ENCODE measurements at places on chromosomes 1 and 21.

DNA sequence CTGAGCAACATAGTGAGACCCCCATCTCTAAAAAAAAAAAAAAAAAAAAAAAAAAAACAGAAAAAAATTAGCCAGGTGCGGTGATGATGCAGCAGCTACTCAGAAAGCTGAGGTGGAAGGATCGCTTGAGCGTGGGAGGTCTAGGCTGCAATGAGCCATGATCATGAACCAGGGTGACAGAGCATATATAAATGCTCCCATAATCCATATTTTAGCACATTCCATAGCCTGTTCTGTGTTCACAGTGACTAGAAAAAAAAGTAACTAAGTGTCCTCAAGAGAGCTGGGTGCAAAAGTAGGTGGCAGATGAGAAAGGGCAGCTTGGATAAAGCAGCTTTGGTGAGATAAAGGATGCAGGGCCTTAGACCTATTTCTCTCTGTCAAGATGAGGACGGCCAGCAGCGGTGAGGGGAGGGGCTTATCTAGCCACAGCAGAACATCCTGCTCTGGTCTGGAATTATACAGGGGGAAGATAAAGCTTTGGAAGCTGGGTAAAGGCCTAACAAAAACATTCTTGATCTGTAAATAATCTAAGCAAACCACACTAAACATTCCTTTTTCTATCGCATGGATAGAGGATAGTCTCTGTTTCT is 205.3 kb downstream of the DAB1 start:
- DNase-seq = no peak

GRCh38 chr1:94675373-94675772 is 133.8 kb upstream of the F3 start:
- DNase-seq = no peak

DNA sequence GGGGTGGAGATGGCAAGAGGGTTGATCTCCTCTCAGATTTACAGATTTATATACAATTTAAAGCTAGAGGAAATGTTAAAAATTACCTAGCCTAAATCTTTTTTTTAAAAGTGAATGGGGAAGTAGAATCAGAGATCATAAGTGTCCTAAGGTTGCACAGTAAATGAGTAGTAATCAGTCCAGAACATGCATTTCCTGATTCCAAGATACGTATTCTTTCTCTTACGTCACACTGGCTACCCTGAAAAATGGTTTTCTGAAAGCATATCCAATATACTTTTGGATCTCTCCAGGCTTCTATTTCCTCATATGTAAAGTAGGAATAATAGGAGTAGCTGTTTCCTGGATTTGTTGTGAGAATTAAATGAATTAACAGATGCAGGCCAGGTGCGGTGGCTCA is 11.7 kb downstream of the GADD45A start:
- no peak for DNase-seq

DNA sequence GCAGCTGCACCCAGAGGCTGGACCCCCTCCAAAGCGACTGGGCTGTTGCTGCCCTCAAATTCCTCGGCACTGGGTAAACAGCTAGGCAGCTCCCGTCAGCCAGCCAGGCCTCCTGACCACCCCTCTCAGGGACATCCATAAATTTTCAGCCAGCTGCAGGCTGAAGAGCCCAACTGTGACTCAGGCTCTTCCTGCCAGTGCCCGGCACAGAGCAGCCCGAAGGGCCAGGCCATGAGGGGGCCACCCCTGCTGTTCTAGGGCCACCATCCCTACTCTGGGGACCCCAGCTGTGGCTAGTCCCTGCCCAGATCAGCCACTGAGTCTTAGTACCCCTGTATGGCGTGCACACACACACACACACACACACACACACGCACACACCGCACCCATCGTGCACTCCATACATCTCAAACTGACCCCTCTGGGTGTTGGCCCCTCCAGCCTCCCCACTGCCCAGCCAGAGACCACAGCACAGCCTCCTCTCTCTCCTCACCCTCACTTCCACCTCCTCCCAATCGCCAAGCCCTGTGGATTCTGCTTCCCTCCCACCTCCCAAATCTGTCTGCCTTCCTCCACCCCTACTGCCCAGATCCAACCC is 6.2 kb upstream of the LAPTM5 start:
- no peak for DNase-seq

DNA sequence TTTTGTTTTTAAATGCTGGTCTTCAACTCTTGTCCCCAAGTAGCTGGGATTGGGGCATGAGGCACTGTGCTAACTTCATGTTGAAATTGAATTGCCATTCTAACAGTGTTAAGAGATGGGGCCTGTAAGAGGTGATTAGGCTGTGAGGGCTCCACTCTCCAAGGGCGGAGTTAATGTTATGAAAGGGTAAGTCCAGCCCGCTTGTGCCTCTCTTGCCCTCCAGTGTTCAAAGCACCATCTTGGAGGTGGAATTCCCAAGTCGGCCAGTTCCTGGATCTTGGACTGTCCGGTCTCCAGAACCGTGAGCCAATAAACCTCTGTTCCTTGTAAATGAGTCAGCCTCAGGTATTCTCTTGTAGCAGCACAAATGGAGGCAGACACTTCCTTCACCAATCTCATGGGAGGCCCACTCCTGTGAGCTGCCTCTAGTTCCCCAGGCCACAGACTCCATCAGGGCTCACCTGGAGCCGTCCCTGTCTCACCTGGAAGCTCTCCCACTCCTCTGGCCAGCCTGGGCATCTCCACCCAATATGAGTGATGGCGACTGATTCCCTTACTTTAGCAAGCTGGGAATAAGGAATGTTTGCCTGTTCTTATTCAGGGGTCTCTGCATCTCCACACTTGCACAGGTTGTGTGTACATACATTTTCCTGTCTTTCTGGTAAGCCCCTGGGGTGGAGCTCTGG is 15.5 kb downstream of the IBA57 start:
- DNase-seq = no peak

DNA sequence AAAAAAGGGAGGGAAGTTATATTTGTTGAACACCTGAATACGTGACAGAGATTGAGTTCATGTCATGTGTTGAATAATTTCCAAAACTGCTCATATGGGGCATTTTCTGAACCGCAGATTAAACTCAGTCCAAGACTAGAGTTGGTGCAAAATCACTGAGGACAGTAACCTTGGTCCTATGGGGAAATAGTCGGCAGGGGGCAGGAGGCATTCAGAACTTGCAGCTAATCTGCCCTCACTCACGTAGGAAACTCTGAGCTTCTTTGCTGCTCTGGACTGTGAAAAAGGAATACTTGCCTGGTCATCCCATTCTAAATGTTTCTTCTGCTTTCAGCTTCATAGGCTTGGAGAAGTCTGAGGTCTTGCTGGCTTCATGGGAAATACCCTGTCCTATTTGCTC is 228.3 kb upstream of the ZP4 start:
- no peak for DNase-seq

DNA sequence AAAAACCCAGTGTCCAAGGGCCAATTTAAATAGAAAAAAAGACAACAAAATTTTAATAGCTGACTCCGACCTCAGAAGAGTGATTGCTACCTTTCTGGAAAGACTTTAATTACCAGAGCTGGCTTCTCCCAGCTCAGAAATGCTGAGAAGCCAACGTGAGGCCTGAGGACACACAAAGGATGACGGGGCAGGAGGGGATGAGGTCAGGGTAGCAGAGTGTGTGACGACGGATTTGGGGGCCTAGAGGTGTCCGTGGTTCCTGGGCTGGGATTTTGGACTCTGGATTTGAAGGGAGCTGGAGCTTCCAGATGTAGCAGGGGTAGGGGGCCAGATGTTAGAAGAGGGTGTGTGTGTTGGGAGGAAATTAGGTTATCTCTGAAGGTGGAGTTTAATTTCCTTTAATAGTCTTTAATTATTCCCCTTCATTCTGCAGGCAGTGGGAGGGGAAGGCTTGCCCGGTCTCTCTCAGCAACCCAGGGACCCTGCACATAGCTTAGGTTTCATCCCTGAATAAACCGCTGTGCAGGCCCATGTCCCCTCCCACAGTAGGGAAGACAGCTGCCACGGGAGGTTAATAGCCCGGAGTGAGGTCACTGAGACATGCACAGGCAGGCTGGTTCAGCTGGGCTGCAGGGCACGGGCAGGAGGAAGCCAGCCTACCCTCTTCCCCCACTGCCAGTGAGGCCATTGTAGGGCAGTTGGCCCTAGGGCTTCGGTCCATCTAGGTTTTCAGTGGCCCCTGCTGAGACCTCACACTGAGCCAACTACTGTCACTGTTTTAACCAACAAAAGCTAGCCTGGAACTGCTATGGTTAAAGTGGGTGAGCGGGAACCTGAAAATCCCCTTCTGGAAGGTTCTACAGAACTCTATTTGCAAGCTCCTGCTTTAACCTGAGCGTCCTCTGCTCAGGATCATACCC is 3.8 kb upstream of the PADI3 start:
- DNase-seq = peak; percentile 41

DNA sequence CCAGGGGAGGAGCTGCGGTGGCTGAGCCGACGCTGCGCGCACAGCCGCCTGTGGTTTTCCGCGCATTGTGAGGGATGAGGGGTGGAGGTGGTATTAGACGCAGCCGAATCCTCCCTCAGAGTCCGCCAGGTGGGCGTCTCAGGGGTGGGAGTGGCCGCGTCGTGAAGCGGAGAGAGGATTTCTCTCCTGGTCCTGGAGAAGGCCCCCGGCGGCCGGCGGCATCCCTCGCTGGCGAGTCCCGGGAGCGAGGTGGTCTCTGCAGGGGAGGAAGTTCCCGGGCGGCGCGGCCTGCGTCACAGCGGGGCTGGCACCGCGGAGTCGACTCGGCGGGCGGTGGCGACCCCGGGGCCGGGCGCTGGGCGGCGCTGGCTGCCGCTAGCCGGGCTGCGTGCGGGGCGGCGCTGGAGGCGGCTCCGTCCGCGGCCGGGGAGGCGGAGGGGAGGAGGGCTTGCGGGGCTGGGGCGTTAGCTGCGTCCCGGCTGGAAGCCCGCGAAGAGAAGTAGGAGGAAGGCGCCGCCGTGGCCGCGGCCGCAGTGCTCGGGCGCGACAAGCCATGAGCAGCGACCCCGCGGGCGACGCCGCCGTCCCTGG is at the start of gene LRRC8C:
LRRC8C (plus strand) TSS at position 464 of the 591 bp plus-strand sequence. CDS start 53,354 bp downstream, outside the sequence.
- peak; percentile 57 for DNase-seq

DNA sequence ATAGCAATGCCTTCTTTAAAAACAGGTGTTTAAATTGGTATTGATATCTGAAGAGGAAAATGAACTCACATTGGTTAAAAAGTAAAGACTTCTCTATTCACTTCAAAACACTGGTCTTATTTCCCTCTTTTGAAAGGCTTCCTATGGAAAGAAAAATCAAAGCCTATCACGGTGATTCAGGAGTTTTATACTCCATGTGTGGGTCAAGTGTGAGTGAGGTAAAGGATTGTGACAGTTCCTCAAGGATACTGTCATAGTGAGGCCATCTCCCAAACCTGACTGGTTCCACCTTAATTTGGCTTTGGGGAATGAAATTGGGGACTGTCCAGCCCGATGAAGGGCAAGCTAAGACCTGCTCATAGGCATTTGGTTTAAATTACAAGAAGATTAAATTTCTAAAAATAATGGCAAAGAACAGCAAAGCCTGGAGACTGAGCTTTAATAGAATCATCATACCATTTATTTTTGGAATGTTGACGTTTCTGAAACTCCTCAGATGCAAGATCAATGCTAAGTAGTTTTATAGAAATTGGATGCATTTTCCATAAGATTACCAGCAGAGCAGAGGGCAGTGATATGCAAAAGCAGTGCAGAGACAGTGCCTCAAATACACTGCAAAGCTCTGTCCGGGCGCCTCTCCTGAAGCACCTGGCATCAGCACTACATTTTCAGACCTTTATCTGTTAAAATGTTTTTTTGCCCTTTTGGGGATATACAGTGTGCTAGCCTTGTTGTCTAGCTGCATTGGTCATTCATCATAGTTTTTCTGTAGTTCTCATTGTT is 302.1 kb upstream of the SGIP1 start:
- DNase-seq = no peak

GRCh38 chr1:243756529-243756928 is 93.5 kb downstream of the AKT3 start:
- DNase-seq = no peak

DNA sequence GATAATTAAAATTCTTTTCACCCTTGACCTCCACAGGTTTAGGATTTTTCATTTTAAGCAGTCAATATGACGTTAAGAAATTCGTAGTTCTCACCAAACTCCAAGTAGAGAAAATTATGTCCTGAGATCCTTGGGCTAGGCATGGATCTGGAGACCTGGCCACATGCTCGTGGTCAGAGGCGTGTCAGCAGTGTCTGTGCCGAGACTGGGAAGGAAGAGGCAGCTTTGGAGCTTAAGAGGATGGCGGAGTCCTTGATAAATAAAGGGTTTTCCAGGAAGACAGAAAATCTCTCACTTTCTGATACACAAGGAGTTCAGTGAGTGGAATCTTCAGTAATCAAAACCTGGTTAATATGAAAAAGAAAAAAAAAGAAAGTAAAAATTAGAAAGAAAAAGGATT is 17.0 kb downstream of the RHOU start:
- DNase-seq = no peak

DNA sequence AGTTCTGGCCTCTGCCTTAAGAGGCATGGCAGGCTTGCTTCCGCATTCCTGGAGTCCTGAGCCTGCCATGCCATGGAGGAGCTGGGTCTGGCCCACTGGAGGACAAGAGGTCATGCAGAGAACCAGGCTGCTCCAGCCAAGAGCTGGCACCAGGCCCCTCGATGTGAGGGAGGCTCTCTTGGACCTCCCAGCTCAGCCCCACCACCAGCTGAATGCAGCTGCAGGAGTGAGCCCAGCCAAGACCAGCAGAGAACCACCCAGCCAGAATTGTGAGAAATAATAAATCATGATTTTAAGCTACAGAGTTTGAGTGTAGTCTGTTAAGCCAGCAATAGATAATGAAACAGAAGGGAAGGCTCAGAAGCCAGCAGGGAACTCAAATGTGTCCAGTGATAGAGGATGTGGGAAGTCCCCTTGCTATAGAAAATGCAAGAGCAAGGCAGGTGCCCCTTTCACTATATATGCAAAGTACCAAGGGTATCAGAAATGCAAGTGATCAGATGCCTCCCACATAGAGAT is 118.4 kb downstream of the HIVEP3 start:
- no peak for DNase-seq

DNA sequence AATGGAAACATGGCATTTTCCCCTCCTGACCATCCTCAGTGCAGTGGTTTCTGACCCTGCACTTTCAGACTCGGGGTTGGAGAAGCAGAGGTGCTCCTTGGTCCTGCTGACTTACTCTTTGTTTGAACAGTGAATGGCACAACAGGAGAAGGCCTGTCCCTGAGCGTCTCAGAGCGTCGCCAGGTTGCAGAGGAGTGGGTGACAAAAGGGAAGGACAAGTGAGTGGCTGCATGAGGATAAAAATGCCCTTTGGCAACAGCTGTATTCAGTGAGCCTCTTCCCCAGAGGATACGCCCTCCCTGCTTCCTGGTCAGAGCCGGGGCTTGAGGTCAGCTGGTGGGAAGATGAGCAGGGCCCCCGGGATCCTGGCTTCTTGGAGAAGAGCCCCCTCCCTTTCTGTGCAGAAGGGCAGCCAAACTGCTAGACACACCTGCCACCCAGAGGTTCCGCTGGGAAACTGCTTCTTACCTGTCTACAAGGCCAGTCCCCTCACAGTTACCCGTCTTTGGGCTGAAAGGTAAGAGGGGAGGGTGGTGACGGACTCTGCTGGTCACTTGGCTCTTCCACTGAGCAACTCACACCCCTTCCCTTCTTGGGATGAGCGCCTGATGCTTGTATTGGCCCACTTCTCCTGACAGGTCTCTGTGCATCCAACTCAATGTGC is 16.6 kb downstream of the NPL start:
- no peak for DNase-seq

- peak; percentile 16 for DNase-seq
Measured at GRCh38 chr1:225754940-225755641, 22.5 kb upstream of the SRP9 start.

GRCh38 chr1:76840278-76840677 is 27.0 kb upstream of the ST6GALNAC5 start:
- DNase-seq = no peak

GRCh38 chr1:232905331-232906034 is 44.9 kb upstream of the NTPCR start:
- no peak for DNase-seq

- no peak for DNase-seq
Measured at GRCh38 chr1:157978586-157979403, 14.7 kb upstream of the KIRREL1 start.
